ENCODE measurements at places on chromosomes 7 and 10. TPM values are rescaled to one million over a fixed set of nuclear protein-coding genes. Genes with fewer than 3 reads are reported as not detected.
A peak's percentile ranks its signal among the peaks of the same experiment; 100 is the strongest.

DNA sequence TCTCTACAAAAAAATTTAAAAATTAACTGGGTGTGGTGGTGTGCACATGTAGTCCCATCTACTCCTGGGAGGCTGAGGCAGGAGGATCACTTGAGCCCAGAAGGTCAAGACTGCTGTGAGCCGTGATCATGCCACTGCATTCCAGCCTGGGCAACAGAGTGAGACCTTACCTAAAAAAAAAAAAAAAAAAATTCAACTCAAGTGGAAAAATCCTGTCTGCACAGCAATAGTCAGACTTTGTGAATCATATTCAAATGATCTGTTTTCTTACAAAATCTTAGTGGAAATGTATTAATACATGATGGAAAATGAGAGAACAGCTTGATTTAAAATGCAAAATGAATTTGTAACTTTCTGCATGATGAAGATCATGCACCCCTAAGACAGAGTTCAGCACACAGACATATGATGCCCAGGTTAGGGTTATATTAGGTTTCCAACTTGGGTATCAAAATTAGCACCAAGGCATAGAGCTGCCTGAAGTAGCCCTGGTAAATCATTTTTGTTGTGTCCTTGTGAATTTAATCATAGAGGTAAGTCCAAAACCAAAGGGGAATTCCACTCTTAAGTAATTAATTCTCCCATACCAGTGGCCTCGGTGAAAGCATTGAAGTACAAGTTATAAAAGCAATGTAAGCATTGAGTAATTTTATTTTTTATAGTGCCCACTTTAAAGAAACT, 93.8 kb downstream of the ADD3 start:
- DNase-seq: no peak

- DNase-seq: no peak
Observed at GRCh38 chr10:84593506-84593905, 265.1 kb downstream of the CCSER2 start.

- DNase-seq: no peak
Observed at GRCh38 chr10:21516242-21517131, 9.0 kb downstream of the SKIDA1 start.

The PNLIPRP1 gene
- polyA plus RNA-seq: 0.22 TPM

DNA sequence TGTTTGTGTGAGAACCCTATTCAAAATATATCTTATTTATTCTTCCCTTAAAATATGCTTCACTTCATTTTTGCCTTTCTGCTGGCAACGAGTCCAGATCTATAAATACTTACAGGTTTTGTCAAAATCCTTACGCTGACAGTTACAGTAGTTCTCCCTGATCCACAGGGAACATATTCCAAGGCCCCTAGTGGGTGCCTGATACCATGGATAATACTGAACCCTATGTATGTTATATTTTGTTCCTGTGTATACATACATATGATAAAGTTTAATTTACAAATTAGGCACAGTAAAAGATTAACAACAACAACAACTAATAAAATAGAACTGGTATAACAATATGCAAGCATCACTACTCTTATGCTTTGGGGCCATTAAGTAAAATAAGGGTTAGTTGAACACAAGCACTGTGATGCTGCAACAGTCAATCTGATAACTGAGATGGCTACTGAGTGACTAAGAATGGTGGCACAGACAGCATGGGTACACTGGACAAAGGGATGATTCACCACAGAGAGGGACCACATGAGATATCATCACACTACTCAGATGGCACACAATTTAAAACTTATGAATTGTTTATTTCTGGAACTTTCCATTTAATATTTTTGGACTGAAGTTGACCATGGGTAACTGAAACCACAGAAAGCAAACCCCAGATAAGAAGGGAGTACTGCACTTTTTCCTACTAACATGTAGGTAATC, 29.4 kb upstream of the PCGF5 start:
- no peak for DNase-seq

- no peak for DNase-seq
Observed at GRCh38 chr10:27099448-27099847, 846 bp downstream of the ANKRD26 start.

- DNase-seq: no peak
Observed at GRCh38 chr10:79905322-79906314, 43.3 kb downstream of the SFTPD start.

DNA sequence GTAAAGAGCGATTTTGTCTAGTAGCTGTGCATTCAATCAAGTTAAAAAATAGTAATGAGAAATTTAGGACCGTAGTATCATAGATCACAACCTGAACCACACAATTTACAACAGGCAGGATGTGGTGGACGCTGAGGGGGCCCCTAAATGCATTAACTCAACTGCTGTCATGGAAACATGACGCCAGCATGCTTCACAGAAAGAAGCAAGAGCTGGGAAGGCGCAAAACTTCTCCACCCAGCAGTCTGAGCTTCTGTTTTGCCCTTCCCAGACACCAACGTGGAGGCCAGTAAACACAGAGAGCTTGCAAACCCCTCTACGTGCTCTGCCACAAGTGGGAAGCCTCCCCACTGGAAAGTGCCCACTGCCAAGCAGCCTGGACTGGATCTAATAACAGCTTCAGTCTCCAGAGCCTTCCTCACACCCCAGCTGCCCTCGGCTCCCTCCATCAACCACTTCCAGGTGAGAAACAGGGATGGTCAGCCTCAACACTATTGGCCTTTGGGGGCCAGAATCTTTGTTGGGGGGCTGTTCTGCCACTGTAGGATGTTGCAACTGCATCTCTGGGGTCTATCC, 151.8 kb downstream of the SFMBT2 start:
- no peak for DNase-seq

The FXYD4 gene
- polyA plus RNA-seq: 2.2 TPM

The TMEM236 gene
- polyA plus RNA-seq: 0.29 TPM

The MUC3A gene
- 0.57 TPM for polyA plus RNA-seq

The INMT gene
- polyA plus RNA-seq: 0.93 TPM

DNA sequence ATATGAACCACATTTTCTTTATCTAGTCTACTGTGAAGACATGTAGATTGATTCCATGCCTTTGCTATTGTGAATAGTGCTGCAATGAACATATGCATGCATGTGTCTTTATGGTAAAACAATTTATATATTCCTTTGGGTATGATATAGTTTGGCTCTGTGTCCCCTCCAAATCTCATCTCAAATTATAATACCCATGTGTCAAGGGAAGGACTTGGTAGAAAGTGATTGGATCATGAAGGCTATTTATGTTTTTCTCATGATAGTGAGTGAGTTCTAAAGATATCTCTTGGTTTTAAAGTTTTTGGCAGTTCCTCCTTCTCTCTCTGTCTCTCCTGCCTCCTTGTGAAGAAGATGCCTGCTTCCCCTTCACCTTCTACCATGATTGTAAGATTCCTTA, 248.7 kb downstream of the GPR37 start:
- DNase-seq: no peak

- DNase-seq: peak; percentile 58
Observed at GRCh38 chr7:28069807-28070206, 110.8 kb downstream of the JAZF1 start.

GRCh38 chr7:74453322-74454011, at the start of gene GTF2IRD1:
TSS of gene GTF2IRD1 (plus strand) at chr7:74453906. CDS start at chr7:74508081, 54,175 bp downstream.
- no peak for DNase-seq

GRCh38 chr7:122595885-122596284, 103.0 kb downstream of the RNF133 start:
- DNase-seq: no peak

- no peak for DNase-seq
Observed at GRCh38 chr7:1669064-1669951, 769 bp upstream of the ELFN1 start.

The ELMO1 gene
- 9.9 TPM for polyA plus RNA-seq

- no peak for DNase-seq
Observed at GRCh38 chr7:78072201-78072590, 273.6 kb downstream of the PHTF2 start.

DNA sequence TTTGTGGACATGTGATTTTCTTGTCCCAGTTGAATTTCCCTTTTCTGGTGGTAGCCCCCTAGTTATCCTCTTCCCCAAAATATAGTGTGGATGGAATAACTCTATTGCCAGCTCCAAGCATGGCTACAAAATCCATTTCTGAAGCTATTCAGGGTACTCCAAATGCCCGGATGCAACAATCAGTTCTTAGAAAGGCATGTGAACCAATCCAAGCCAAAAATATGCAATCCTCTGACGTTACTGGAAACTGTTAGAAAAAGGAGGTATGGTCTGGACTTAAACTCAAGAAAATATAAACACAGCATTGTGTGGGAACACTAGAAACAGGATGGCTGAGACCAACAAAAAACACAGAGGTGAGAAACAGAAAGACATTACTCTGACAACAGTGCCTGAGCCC, 347.0 kb downstream of the GPAM start:
- DNase-seq: no peak

GRCh38 chr10:103824281-103824680, 31.1 kb downstream of the SH3PXD2A start:
- no peak for DNase-seq

GRCh38 chr7:2474224-2474623, 2.0 kb downstream of the GRIFIN start:
- DNase-seq: no peak

DNA sequence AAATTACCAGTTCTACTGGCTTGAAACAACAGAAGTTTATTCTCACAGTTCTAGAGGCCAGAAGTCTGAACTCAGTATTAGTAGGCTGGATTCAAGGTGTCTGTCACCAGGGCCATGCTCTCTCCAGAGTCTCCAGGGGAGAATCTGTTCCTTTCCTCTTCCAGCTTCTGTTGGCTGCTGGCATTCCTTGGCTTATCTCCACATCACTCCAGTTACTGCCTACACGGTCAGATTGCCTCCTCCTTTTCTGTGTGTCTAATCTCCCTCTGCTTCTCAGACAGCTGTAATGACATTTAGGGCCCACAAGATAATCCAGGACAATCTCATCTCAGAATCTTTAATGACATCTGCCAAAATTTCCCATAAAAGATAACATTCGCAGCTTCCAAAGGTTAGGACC, 36.6 kb downstream of the MAPK8 start:
- DNase-seq: no peak

DNA sequence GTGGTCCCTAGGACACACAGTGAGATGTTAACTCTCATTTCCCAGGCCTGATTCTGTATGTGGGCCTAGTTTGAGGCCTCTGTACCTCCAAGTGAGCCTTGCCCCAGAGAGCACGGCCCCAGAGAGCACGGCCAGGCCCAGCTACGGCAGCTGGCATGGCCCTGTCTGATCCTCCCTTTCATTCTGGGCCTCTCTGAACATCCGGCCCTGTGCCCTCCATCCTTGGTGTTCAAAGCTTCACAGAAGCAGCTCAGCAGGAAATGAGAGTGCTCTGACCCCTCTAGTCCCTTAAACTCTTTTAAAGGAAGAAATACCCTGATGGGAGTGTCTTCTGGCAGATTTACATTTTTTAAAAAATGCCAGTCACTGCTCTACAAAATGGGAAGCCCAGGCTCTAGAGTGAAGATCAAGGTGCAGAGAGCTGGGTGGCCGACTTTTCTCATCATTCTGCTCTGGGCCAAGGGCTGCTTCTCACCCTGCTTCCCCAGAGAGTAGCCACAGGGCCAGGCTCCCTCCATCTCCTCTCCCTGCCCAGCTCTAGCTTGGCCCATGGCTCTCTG, 171.9 kb downstream of the RPS24 start:
- no peak for DNase-seq

DNA sequence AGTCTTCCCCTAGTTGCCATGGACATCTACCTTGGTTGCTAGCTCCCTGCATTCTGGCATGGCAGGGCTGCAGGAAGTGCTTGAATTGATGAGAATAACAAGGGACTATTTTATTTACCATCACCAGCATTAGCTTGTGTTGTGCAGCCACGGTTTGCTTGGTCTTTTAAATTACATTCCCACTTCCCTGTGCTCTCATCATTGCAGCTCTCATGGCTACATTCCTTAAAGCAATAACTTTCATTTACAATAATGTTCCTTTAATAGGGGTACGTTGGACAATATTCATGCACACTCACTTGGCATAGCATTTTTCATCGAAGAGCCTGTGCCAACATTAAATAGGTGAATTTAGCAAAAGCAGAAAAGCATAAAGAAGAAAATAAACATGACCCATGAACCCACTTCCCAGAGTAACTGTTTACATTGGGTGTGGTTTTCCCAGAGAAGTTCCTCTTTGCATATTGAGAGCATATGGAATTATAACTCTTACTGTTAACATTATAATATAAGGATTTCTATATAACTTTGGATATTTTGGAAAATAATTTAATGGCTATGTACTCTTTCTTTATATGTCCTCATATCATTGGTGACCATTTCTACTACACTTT, 113.2 kb upstream of the VWC2 start:
- DNase-seq: no peak

- no peak for DNase-seq
Observed at GRCh38 chr7:129055294-129055816, 444 bp upstream of the TNPO3 start.

DNA sequence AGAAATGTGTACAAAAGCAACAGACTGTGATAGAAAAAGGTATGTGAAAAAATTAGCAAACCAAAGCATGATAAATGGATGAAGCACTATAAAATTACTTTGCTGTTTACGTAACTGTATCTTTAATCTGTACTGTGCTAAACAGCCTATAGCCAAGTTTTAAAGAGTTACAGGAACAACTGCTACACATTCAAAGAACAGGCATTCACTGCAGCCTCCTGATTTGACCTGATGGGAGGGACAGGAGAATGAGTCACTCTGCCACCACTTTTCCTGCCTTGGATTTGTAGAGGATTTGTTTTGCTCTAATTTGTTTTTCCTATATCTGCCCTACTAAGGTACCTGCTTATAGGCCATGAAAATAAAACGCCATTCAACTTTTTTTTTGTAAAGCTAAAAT, 116.1 kb downstream of the FANK1 start:
- no peak for DNase-seq

The HOXA3 gene
- 32.6 TPM for polyA plus RNA-seq

GRCh38 chr7:127365164-127365956, 27.1 kb downstream of the ZNF800 start:
- no peak for DNase-seq

The SEPTIN7 gene
- polyA plus RNA-seq: 509 TPM

The AOC1 gene
- polyA plus RNA-seq: 58.4 TPM

The CFAP69 gene
- 16.7 TPM for polyA plus RNA-seq

Measured in right renal pelvis (tissue), 4 donors.